Activated B cell treated with CpG ODN at 0.5 μM for 24 hours (primary cell): ENCODE measurements at places on chromosomes 5 and 9. TPM values are rescaled to one million over a fixed set of nuclear protein-coding genes. Genes with fewer than 3 reads are reported as not detected.
A peak's percentile ranks its signal among the peaks of the same experiment; 100 is the strongest.

The SV2C gene
- total RNA-seq, result not detected in 2 replicates

The SYNPO gene
- 49.2 and 49.3 TPM in 2 replicates for total RNA-seq

DNA sequence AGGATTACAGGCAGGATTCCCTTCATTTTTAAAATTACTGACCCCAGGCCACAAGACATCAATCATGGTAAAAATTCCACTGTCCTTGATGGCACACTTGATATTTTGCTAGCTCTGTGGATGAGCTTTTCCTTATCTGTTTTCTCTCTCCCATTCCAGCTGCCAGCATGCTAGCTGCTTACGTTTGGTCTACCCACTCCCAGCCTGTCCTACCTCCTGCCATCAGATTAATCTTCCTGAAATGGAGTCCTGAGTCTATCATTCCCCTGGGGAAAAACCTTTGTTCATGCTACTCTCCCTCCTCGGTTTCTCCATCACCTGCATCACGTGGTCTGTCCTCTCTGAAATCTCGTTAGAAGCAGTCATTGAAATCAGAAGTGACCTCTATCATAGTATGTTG, 108.9 kb downstream of the F2RL2 start:
- DNase-seq, result no peak

GRCh38 chr5:132385326-132386105, 16.0 kb downstream of the SLC22A5 start:
- peak; percentile 30 for DNase-seq

- DNase-seq, result no peak
Observed at GRCh38 chr9:133901184-133901835, 90.8 kb downstream of the VAV2 start.

The PLAC8L1 gene
- 0.37 and 0.78 TPM in 2 replicates for total RNA-seq

DNA sequence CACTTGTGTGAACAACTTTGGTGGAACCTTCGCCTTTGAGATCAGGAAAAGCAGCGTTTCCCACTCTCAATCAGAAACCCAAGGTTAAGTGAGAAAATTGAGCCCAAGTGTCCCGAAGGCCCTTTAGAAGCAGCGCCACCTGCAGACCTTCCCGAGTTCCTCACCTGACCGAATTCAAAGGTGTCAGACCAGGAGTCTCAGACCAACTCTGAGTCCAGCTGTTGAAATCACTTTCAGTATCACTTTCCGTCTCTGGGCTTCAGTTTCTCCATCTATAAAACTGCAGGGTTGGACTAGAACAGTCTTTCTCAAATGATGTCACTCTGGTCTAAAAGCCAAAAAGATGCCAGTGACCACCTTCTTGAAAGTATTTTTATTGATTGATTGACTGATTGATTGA, 31.7 kb upstream of the GRHPR start:
- no peak for DNase-seq

The FOXD4L4 gene
- total RNA-seq, result 0.29 and 0.39 TPM in 2 replicates

GRCh38 chr5:159518371-159518770, 188.1 kb upstream of the IL12B start:
- DNase-seq, result no peak

The IL5 gene
- not detected in 2 replicates for total RNA-seq

The SPINK13 gene
- not detected in 2 replicates for total RNA-seq

GRCh38 chr9:126093771-126094170, 232.9 kb upstream of the MVB12B start:
- no peak for DNase-seq

- DNase-seq, result no peak
Observed at GRCh38 chr9:26243726-26244125, 565.5 kb upstream of the TUSC1 start.

DNA sequence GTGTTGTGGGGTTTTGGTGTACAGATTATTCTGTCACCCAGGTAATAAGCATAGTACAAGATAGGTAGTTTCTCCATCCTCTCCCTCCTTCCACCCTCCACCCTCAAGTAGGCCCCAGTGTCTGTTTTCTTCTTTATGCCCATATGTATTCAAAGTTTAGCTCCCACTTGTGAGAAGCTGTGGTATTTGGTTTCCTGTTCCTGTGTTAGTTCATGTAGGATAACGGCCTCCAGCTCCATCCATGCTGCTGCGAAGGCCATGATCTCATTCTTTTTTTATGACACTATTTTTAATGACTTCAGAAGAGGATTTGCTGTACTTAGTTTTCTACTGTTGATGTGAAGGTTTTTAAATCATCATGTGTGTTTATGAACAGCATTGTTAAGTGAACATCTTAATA, 11.9 kb downstream of the CCDC180 start:
- DNase-seq, result no peak

The LRRC14B gene
- not detected in 2 replicates for total RNA-seq

DNA sequence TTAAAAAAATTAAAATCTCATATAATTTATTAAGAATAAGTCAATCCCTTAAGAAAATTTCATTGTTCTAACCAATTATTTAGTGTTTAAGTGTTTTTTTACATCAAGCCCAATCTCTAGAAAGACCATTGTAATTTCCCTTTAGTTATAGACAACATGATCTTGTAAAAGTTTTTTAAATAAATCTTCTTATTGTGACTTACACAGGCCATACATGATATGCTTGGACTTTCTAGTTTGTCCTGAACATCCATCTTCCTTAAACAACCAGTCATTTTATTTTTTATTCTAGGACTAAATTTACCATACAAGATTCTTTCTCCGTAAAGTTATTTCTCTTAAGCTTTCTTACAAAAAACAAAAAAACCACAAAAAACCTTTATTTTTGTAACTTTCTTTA, 126.5 kb upstream of the MAST4 start:
- DNase-seq, result no peak

DNA sequence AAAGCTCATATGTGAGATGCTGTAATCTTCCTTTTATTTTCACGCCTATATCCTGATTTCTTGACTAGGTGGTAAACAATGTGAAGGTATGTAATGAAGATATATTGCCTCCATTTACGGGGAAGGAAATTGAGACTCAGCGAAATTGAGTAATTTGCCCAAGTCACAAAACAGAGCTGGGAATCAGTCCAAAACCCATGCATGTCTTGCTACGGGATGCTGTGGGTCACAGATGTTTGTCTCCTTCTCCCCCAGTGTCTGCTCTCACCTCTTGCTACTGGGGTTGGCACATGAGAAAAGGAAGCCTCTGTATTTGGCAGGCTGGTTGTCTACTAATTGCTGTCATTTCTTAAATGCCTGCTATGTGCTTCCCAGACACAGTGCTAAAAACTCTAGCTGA, 53.7 kb upstream of the TEX48 start:
- DNase-seq, result no peak

The CDKN2A gene
- total RNA-seq, result 6.7 and 8.5 TPM in 2 replicates

The SPOCK1 gene
- not detected in 2 replicates for total RNA-seq

The LURAP1L gene
- not detected in 2 replicates for total RNA-seq

The PRDM9 gene
- total RNA-seq, result not detected in 2 replicates
